ENCODE measurements at places on chromosomes 11 and 22.
A peak's percentile ranks its signal among the peaks of the same experiment; 100 is the strongest.

- no peak for DNase-seq
These were observed 10.8 kb downstream of the PRR5L start for GRCh38 chr11:36306888-36307287.

- no peak for DNase-seq
These were observed 10.7 kb upstream of the LIPT2 start for GRCh38 chr11:74504100-74504691.

DNA sequence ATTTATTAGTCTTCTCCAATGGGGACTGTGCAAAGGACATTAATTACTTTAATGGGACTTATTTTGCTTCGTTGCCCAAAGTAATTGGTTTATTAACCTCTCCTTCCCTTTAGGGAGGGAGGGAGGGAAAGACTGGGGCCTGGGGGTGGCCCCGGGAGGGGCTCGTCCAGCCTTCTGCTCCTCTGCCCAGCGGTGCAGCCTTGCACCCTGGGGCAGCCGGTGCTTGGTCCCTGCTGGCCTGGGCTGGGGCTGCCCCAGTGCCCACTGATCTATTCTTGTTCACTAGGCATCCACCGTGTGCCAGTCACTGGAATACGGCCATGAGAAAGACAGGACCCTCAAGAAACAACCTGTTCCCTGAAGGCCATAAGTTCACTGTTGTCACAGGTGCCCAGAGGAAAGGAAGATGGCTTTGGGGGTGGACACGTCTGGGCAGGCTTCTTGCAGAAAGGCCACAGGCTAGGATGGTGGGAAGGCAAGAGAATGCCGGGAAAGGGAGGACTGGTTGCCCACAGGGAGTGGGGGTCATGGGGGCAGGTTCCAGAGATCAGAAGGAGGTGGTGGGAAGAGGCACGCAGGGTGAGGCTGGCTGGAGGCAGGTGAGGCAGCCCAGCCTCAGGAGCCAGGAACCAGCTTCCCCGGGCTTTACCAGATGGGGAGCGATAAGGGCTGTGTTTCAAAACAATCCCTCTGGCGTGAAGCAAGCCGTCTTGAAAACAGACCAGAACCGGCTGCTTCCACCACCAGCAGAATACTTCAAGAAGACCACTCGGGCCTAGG, 47.6 kb upstream of the KCNQ1OT1 start:
- DNase-seq: no peak

DNA sequence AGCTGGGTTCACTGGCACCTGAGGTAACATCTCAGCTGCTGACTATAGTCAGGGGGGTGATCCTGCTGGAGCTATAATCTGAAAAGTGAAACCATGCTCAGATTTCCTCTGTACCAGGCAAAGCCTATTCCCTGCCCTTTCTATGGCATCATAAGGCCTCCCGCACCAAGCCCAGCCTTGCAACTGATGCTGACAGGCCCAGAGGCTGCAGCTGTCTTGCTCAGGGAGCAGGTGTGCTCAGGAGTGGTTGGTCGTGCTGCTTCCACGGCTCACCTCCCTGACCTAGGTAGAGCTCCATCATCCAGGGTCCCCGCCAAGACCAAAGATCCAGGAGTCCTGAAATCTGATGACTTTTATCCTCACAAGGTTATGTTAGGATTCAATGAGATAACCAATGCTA, 121.7 kb downstream of the FEZ1 start:
- DNase-seq: no peak

DNA sequence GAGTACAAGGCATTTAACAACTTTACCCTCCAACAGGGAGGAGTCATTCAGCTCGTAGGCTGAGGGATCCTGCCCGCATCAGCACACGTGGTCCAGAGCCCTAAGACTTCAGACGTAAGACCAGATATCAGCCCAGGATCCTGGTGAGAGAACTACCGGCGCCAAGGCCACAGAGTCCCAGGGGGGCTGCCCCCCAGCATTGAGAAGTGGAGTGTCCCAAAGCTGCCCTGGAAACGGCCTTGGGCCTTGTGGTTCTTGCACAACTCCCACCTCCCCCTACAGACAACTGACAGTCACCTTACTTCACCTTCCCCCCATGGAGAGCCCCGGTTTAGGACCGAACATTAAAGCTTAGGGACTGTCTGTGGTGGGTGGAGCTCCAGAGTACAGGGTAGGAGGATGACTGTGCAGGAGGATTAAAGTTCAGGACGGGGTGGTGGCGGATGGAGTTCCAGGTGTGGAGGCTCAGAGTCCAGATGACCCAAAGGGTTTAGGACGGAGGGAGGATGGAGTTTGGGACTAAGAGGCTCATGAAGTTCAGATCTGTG, 1.0 kb downstream of the C11orf91 start:
- DNase-seq: no peak

- DNase-seq: no peak
These were observed 630.4 kb downstream of the METTL15 start for GRCh38 chr11:28738549-28738948.

- no peak for DNase-seq
These were observed 45.3 kb upstream of the GCAT start for GRCh38 chr22:37762389-37762836.

- DNase-seq: peak; percentile 54
These were observed 10.7 kb upstream of the RPS3 start for GRCh38 chr11:75388386-75389275.
